ENCODE measurements at places on chromosomes 7 and 10.

DNA sequence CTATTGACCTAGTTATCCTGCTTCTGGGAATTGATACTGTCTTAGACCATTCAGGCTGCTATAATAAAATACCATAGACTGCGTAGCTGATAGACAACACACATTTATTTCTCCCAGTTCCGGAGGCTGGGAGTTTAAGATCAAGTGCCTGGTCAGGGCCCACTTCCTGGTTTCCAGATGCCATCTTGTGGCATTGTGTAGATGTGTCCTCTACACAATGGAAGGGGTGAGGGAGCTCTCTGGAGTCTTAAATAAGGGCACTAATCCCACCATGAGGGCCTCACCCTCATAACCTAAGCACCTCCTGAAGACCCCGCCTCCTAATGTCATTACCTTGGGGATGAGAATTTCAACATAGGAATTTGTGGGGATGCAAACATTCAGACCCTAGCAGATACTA is 62.4 kb downstream of the SLC35B4 start:
- no peak for DNase-seq

- DNase-seq, result no peak
Measured at GRCh38 chr10:71454347-71454746, 57.6 kb downstream of the CDH23 start.

DNA sequence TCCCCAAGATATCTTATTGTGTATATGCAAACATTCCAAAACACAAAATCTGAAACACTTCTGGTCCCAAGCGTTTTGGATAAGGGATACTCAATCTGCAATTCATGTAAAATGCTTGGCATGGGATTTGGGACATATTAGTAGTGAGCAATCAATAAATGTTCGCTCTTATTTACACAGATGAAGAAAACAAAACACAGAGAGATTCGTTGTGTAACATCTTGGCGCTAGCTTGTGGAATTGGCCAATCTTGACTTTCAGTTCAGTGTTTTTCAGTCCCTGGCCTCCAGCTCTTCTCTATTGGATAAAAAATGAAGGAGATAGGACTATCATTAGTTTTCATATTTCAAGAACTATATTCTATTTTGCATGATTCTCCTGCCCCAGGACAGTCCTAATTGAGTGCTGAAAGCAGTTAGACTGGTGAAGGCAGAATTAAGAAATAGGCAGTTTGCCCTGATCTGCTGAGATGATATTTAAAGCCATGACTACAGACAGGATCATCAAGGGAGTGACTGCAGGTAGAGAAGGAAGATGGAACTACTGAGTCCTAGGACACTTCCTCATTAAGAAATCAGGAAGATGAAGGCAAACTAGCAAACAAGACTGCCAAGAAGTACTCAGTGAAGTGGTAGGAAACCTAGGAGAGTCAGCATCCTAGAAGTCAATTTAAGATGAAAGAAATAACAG is 1.8 kb downstream of the PNLIPRP3 start:
- no peak for DNase-seq

DNA sequence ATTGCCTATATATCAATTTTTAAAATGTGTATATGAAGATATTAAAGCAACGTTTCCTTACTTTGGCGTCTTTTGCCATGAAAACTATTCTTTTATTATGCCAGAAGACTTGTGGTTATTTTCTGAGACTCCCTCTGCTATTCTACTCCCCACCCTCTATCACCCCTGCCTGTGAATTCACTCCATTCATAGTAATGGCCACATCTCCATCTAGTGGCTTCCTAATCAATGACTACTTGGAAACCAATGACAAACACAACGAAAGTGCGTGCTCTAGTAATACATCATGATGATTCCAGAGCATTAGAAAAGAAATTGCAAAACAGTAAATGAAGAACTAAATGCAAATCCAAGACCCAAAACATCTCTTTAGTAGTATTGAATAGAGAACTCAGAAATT is 186.7 kb upstream of the HGF start:
- DNase-seq, result no peak

- DNase-seq, result no peak
Measured at GRCh38 chr10:905503-905902, 26.0 kb downstream of the LARP4B start.
